Renal cortex interstitium (tissue), 15 donors: ENCODE measurements at places on chromosomes 13 and 19.

- no peak for DNase-seq
These were observed at the start of gene SHANK1 for GRCh38 chr19:50719566-50719965. Gene SHANK1 (minus strand): TSS chr19:50719802. CDS start chr19:50716919, 2,883 bp downstream.

DNA sequence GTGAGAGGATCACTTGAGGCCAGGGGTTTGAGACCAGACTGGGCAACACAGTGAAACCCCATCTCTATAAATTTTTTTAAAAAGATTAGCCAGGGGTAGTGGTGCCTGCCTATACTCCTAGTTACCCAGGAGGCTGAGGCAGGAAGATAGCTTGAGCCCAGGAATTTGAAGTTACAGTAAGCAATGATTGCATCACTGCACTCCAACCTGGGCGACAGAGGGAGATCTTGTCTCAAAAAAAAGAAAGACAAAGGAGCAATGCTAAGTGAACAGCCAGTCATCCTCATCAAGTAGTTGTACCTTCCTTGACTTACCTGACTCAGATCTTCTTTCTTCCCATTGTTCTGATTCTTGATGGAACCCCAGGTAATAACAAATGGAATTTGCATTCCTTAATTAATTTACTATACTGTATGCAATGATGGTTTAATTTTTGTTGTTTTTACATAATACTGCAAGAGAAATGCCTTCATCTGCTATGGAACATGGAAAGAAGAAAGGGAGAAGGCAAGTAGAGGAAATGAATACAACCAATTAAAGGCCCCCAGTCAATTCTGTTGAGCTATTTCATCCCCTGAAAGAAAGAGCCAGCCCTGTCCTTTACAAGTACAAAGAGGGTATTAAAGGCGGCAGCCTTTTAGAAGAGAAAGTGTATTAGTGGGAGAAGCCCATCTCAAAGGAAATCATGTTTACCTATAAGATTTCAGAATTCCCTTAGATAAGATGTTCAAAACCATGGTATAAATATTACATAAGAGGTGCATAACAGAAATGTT lies 316.7 kb downstream of the DIAPH3 start:
- DNase-seq, result no peak

DNA sequence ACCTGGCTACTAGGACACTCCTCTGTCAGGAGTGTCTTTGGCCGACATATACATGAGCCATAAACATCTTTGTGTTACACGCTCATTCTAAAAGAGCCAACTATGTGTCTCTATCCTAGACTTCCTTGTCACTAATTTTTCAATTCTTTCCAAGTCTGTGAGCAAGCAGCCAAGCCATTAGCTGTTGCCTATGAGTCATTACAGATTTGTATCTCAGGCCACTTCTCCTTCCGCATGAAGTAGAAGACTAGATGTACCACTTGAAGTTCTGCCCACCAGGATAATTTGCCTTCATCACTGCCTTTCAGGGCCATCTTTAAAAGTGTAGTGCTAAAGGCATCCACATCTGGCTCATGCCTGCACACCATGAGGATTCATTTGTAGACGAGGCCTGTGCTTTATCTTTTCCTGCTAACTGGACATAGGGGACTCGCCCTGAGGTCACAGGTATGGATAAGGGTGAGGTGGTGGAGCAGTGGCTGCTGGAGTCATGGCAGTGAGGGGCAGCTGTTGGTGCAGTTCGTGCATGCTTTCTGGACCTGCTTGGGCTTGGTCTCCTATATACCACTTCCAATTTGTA lies 126.1 kb upstream of the KL start:
- no peak for DNase-seq

DNA sequence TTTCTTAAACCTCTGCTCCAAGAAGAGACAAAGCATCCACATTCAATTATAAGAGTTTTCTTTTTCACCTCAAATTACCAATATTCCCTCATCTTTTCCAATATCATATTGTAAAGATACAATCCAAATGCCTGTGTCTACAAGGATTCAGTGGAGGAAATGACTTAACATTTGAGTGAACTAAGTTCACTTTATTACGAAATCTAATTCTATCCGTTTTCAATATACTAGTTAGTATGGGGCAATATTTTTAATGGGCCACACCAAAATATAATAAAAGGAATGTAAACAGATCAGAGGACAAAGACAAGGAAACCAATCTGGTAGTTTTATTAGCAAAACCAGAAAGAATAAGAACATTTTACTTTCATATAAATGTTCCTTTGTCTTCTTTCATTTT lies 136.0 kb downstream of the DCLK1 start:
- DNase-seq, result no peak

- no peak for DNase-seq
These were observed 146.3 kb upstream of the ZNF536 start for GRCh38 chr19:30225676-30226463.

GRCh38 chr19:10290357-10290875 lies 664 bp downstream of the ICAM5 start:
- no peak for DNase-seq

DNA sequence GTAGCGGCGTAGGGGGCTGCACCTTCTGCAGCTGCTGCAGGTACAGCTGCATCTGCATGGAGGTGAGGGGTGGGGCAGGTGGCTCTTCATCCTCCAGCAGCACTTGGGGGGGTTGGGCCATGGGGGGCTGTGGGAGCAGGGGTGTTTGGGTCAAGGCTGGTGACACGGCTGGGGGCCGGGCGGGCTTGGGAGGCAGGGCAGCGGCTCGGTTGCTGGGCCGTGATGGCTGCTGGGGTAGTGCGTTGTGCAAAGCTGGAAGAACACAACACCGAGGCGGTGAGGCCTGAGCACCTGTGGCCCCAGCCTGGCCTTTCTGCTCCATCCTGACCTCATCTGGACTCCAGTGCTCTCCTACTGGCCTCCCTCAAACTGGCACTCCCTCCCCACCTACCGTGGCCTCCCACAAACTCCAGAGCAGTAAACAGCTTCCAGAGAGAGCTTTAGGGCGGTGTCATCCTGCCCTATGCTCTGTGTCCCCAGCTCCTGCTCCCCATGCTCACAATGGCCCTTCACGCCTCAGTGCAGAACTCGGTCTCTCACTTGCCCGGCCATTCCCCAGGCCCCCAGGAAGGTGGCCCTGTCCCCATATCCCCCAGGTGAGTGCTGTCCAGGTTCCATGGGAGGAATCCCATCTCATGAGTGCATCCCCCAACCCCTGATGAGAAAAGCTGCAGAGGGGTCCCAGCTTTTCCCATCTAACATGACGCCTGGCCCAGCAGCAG lies 11.1 kb upstream of the EPHX3 start:
- DNase-seq, result no peak

- DNase-seq, result no peak
These were observed 34.2 kb downstream of the FAM187B start for GRCh38 chr19:35194012-35194984.

DNA sequence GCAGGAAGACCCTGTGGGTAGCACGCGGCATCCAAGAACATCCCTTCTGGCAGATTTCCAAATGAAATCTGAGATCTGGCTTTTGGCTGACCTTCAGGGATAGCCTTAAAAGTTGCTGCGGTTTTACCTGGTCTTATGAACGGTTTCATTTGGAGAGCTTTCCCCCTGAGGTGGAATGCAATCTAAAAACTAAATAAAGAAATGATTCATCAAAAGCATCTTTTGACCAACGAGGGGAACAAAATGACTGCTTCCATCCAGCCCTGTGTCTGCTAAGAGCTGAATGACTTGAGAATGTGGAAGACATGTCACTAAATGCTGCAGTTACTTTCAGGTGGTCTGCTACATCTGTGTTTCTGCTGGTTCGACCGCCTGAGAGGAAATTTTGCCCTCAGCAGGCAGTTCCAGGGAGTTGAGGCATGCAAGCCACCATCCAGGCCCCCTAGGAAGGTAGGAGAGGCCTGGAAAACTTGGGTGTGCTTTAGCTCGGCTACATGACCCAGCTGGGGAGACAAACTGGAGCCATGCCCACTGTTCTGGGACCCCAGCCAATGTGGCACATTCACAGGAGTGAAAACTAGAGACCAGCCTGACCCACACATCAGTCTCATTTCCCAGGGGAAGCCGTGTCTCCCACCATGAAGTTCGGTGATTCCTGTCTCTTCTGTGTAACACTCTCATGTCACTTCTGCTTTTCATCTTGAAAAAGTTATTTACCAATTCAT lies 175.1 kb upstream of the KL start:
- no peak for DNase-seq

DNA sequence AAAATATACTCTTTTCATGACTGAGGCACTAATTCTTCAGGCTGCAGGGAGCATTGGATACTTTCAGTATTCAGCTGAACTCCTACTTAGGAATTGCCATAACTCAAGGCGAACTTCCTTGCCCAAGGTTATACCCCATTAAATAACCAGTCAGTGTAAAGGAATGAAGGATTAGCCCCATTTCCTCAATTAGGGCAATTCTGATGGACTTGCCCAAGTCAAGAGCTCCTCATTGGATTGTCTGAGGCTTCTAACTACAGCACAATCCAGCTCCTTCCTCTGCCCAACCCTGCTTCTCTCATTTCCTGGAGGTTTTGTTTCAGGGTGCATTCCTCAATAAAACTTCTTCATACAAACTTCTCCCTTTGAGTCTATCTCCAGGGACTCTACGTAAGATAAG lies 329.2 kb downstream of the LIG4 start:
- DNase-seq, result no peak

DNA sequence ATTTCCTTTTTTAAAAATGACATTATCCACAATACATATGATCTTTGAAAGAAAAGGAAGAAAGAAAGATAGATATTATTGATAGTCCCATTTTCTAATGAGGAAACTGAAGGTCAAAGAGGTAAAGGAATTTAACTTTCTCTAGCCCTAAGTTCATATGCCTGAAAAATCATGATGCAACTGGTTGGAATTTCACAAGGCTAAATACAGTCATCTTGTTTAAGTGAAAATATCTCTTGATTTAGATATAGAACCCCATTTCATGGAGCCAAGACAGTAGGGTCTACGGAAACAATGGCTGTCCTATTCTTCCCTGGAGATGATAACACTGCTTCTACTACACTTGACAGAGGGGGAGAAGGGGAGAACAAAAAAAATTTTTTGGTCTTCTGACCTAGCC lies 366.2 kb downstream of the DNAJC15 start:
- DNase-seq, result no peak

GRCh38 chr13:34671137-34671536 lies 270.9 kb upstream of the NBEA start:
- DNase-seq, result no peak

DNA sequence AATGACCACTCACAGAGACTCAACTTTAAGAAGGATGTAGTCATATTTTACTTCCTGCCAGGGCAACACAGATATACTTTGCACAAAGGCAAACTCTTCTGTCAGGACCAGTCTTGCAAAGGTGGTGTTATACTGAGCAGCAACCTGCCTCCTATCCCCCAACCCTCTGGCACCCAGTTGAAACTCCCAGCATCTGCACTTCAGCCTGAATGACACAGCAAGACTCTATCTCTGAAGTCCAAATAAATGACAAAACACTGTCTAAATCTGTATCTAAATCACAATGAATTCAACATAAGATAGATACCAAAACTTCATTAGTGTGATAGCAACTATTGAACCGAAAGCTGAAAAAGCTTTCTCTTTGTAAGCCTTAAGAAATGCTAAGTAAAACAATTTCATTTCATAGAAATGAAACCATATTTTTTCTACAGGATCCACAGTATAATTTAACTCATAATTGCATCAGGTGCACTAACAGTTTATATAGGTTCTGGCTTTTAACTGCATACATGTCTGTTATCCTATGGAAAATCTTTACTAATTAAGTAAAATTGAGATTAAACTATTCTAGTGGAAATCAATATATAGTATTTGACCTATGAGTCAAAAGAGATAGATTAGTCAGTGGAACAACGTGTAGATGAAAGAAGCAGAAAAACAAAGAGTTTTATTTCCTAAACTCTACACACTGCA lies 163.7 kb downstream of the TBC1D4 start:
- DNase-seq, result no peak

DNA sequence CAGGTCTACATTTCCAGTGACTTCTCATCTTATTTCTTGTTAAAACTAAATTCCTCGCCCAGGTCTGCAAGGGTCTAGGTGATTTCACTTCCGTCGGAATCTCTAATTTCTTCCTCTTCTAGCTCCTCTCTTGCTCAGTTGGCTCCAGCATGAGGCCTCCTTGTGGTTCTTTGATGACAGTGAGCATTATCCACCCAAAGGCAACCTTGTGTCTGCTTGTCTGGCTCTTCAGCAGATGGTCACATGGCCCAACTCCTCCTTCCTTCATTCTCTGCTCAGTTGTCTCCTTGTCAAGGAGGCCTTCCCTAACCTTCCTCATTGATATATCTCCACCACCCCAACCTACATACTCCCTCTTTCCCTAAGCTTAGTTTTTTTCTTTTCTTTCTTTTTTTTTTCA lies 1391.4 kb downstream of the EFNB2 start:
- DNase-seq, result no peak

DNA sequence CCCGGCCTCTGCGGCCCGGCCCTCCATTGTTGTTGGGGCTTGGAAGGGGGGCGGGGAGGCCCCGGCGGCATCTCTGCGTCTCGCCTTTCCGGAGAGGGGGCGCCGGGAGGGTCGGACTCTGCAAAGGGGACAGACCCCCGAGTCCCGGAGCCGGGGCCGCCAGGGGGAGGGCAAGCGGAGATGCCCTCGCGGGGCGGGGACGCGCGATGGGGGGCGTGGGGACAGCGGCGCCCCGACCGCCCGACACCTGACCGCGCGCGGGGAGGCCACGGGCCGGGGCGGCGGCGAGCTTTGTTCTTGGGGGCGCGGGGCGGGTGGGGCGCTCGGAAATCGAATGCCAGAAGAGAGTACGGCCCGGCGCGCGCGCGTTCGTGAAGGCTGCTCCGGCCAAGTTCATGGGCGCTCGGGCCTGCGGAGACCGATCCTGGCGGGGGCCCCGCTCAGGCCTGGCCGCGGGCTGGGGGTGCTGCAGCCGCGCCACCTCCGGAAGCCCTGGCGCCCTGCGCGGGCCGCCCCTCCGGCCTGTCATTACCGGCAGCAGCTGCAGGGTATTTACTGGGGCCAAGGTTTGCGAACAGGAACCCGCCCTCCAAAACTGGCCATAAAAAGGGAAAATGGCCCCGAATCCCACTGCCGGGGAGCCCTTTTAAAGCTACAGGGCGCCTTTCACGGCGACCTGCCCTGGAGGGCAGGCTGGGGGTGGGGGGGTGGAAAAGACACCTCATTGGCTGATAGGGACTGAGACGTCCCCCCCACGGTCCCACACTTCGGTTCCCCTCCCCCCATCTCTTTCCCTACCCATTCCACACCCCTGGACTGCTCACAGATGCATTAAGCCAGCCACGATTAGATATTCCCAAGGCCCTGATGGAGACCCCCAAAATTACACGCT lies 11.1 kb upstream of the NANOS3 start:
- DNase-seq, result no peak

- DNase-seq, result peak; percentile 20
These were observed 53.0 kb upstream of the ATP12A start for GRCh38 chr13:24627090-24627714.
